ENCODE measurements at places on chromosomes 16 and 17. TPM values are rescaled to one million over a fixed set of nuclear protein-coding genes. Genes with fewer than 3 reads are reported as not detected.

DNA sequence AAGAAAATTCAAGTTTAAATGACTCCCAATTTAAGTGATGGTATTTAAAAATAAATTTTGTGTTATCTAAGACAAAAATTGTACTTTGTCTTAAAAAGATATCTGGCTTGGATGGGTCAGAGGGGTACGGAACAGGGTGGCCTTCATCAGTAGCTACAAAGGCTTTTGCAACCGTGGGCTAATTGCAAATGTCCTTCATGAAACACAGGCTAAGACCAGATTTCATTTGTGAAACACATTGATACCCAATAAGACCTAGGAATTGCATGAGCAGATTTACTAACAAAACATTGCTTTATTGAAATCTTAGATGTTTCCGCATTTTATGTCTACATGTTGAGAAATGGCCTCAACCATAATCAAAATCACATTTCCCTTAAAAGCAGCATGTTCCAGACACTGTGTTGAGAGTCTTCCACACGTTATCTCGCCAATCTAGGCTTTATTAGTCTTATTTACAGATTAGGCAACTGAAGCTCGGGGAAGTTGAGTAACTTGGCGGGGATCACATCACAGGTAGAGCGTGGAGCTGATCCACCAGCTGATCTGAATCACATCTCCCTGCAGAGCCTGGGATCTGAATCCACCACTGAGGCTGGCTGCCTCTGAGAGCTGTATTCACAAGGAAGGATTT is 21.8 kb downstream of the FBXO39 start:
- no peak for DNase-seq

DNA sequence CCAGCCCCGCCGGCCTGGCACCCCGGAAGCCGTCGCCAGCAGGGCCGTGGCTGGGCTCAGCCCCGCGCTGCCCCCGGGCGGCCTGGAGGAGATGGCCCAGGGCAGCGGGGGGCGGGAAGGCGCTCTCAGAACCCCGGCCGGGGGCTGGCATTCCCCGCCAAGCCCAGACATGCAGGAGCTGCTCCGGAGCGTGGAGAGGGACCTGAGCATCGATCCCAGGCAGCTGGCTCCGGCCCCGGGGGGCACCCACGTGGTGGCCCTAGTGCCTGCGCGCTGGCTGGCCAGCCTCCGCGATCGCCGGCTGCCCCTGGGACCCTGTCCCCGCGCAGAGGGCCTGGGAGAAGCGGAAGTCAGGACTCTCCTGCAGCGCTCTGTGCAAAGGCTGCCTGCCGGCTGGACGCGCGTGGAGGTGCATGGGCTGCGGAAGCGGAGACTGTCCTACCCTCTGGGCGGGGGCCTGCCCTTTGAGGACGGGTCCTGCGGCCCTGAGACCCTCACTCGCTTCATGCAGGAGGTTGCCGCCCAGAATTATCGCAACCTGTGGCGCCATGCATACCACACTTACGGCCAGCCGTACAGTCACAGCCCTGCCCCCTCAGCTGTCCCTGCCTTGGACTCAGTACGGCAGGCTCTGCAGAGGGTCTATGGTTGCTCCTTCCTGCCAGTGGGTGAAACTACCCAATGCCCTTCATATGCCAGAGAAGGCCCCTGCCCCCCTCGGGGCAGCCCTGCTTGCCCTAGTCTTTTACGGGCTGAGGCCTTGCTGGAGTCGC is 551 bp downstream of the WDR81 start:
- no peak for DNase-seq

GRCh38 chr16:11084484-11084875 is 140.1 kb downstream of the CLEC16A start:
- no peak for DNase-seq

DNA sequence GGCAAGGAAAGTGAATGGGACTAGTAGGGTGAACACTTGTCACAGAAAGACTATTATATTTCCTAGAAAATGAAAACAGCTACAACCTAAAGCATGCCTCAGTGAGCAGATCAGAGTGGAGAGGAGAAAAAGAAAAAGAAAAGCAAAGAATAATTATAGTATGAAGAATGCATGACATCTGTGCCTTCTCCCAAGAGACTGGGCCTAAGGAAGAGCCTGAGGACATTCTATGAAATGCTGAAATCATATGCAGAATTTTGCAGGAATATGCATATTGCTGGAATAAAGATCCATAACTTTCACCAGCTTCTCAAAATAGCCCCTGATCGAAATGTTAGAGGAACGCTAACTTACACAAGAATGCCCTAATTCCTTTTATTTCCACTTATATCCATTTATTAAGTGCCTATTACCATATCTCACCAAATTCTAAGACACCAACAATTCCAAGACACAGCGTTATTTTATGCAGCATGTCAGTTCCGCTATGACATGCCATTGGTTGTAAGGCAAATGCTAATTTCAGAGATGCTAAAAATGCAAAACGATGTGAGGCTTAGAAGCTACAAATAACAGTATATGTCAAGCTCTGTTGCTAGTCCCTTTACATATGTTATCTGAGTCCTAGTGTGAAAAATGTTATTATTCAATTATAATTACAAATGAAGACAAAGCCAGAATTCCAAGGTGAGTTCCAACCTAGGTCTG is 171.0 kb downstream of the SLC39A11 start:
- no peak for DNase-seq

The KRTAP9-4 gene
- total RNA-seq, result not detected

- no peak for DNase-seq
These were observed 54.4 kb upstream of the LGALS9 start for GRCh38 chr17:27576477-27577083.

DNA sequence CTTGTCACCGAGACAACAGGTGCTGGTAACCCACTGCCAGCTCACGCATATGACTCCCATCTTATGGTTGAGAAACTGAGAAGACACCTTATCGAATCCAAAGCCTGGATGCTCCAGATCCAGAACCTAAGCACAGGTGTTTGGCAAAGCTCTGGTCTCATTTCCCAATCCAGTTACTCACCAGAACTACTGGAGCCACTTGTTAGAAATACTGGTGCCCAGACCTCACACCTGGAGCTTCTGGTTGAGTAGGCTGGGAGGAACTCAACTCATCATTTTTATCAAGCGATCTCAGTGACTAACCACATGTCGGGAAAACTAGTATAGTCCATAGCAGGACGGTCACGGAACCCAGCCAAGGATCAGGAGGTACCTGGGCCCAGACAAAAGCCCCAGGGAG is 86.7 kb upstream of the RCVRN start:
- no peak for DNase-seq

The SGCA gene
- total RNA-seq, result 65.3 TPM

DNA sequence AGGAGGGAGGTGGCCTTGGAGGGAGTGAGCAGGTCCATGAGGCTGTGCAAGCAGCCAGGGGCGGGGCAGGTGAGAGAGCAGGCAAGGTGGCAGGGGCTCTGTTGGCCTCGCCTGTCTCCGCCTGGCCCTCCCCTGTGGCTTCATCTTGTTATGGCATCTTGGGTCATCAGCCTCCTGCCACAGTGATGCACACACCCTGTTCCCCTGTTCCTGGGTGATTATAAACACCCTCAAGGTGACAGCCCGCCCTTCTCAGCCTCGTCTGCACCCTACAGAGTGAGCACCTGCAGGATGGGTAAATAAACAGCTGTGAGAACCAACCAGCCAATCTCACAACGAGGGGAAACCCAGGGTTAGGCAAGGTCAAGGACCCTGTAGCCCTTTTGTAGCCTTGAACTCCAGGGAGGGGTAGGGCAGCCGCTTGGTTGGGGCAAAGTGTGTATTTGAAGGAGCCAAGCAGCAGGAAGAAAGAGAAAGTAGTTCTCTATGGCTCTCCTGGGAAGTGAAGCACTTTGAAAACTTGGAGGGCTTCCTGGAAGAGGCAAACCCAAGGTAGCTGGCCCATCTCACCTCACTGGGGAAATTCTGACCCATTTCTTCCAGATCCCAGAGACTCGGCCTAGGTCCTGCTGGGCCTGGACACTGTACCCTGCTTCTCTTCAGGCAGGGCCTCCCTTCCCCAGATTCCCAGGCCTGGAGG is 60.6 kb downstream of the NT5M start:
- DNase-seq, result peak; percentile 41

Data from transverse colon (tissue), 4 donors.